K562 (cell line): ENCODE measurements at places on chromosomes 6 and 20. TPM values are rescaled to one million over a fixed set of nuclear protein-coding genes. Genes with fewer than 3 reads are reported as not detected.

DNA sequence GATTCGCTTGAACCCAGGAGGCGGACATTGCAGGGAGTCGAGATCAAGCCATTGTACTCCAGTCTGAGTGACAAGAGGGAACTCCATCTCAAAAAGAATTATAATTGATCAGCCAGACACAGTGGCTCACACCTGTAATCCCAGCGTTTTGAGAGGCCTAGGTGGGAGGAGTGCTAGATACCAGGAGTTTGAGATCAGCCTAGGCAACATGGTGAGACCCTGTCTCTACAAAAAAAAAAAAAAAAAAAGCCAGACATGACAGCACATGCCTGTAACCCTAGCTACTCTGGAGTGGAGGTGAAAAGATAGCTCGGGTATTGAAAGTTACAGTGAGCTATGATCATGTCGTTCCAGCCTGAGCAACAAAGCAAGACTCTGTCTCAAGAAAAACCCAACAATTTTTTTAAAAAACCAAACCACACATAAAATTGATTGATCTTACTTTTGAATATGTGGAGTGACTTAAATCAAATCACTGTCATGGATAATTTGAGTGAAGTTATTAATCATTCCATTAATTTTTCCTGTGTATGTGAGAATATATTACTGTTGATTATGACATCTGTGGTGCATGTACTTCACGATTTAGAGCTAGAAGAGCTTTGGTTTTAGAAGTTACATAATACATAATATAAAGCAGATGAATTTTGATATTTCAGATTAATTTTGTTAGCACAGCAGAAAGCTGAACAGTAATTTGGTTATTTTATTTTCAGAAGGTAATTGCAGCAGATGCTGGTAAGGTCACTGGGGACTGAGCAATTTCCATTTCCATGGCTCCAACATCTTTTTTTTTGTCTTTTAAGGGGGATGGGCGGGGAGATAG, 34.4 kb downstream of the NCOA7 start:
- no peaks in the 10 kb centered on the region for H3K27me3 ChIP-seq
- no peaks in the 10 kb centered on the region for H3K4me1 ChIP-seq
- no peak for DNase-seq
- H3K36me3 ChIP-seq = peaks cover 9% of the 10 kb centered on the region; the same call in 1 of the 3 replicates
- no peak overlapping the region for H3K4me3 ChIP-seq
- no peak overlapping the region for H3K27ac ChIP-seq

DNA sequence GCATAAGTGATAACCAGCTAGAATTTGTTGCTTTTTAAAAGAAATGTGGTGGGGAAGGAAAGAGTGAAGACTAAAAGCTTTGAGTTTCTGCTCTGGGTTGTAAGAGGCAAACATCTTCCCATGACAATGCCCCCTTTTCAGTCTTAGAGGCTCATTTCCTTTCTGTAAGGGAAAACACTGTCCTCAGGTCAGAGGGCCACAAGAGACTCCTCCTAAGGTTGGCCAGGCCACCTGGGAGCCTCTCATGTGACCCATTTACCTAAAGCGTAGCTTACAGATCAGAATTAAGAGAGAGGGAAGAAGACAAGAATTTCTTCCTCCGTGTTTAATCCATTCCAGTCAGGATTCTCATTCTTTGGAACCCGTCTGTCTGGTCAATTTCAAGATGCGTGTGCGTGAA, 220.4 kb upstream of the HEY2 start:
- H3K27me3 ChIP-seq = peaks cover 5% of the 10 kb centered on the region; the same call in 2 of the 3 replicates
- DNase-seq = no peak
- peaks cover 5% of the 10 kb centered on the region; the same call in 1 of the 2 replicates for H3K4me1 ChIP-seq
- H3K27ac ChIP-seq = no peak overlapping the region
- H3K36me3 ChIP-seq = no peaks in the 10 kb centered on the region

DNA sequence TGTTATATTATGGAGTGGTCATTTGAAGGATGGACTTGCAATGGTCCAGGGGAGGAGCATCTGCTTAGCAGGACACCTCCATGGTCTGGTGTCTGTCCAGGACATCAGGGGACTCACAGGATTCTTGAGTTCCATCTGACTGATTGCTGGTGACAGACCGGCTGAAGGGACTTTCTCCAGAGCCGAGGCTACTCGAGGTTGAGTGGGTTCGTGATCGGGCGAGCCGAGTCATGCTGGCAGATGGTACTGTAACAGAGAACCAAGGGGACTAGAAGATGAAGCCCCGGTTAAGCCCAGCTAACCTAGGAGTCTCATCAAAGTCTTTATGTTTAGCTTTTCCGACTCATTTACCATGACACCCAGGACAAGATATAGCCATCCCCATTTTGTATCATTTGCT, 7.5 kb upstream of the SLA2 start:
- no peak overlapping the region for H3K27ac ChIP-seq
- H3K27me3 ChIP-seq = no peaks in the 10 kb centered on the region
- H3K4me1 ChIP-seq = no peaks in the 10 kb centered on the region
- H3K4me3 ChIP-seq = no peak overlapping the region
- DNase-seq = no peak

- no peak for DNase-seq
- H3K4me3 ChIP-seq = no peak overlapping the region
- no peaks in the 10 kb centered on the region for H3K27me3 ChIP-seq
- H3K4me1 ChIP-seq = 0 out of 2 replicates have a peak, but pooled peaks cover 2% of the 10 kb centered on the region
- no peaks in the 10 kb centered on the region for H3K36me3 ChIP-seq
- no peak overlapping the region for H3K27ac ChIP-seq
Measured at GRCh38 chr6:38091613-38092012, 272.1 kb downstream of the ZFAND3 start.

- no peaks in the 10 kb centered on the region for H3K36me3 ChIP-seq
- H3K4me1 ChIP-seq = no peaks in the 10 kb centered on the region
- no peak overlapping the region for H3K27ac ChIP-seq
- peaks cover 9% of the 10 kb centered on the region; the same call in 1 of the 3 replicates for H3K27me3 ChIP-seq
- no peak for DNase-seq
Measured at GRCh38 chr6:22113026-22113766, 183.6 kb downstream of the PRL start.

DNA sequence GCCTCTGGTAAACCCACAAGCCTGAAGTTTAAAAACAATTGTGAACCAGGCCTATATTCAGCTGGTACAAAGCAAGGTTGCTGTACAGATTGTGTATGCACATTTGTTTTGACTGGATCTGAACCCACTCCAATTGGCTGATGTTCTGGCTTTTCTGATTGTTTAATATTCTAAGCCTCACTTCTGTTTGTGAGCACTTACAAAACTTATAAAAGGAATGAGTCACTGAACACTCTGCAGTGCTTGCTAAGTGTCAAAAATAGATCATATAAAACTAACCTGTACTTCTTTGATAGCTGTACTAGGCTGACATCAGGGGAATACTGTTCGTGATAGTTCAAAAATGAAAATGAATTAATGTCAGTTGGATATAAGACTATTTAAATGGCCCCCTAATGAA, 12.1 kb downstream of the COL21A1 start:
- no peak overlapping the region for H3K4me3 ChIP-seq
- no peaks in the 10 kb centered on the region for H3K27me3 ChIP-seq
- DNase-seq = no peak
- no peaks in the 10 kb centered on the region for H3K4me1 ChIP-seq
- no peaks in the 10 kb centered on the region for H3K36me3 ChIP-seq

DNA sequence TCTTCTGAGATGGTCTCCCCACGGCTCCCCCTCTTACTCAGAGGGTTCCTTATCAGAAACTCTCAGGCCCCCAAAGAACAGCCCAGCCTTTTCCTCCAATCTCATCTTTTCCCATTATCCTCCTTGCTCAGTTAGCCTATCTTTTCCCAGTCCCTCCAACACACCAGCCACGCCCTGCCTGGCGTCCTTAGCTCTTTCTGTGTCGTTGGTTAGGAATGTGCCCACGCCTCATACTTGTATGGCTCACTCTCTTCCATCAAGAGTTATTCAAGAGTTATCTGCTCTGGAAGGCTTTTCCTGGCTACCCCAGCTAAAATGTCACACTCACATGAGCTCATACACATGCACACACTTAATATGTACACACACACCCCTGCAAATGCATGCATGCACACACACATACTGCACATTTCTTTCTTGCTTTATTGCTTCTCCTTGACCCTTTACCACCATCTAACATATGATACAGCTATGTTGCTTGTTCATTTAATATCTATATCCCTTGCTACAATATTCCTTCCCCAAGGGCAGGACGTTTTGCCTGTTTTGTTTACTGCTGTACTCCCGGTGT, 37.6 kb downstream of the SLC2A10 start:
- no peak for DNase-seq
- no peaks in the 10 kb centered on the region for H3K4me1 ChIP-seq
- H3K36me3 ChIP-seq = no peaks in the 10 kb centered on the region
- H3K27me3 ChIP-seq = peaks cover 7% of the 10 kb centered on the region
- no peak overlapping the region for H3K27ac ChIP-seq

DNA sequence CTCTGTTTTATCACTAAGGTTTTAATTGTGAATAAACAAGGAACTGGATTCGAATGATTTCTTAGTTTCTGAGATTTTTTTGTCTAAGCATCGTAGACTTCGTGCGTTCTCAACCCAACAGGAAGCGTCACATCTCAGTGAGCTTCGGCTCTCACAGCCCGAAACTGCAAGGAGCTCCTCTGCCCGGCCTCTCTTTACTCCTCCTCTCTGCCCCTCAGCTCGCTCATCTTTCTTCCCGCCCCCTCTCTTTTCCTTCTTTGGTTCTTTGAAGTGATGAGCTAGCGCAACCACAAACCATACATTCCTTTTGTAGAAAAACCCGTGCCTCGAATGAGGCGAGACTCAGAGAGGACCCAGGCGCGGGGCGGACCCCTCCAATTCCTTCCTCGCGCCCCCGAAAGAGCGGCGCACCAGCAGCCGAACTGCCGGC, 480 bp upstream of the NT5E start:
- H3K4me1 ChIP-seq = peaks cover 10% of the 10 kb centered on the region; the same call in 1 of the 2 replicates
- no peak for DNase-seq
- no peak overlapping the region for H3K27ac ChIP-seq
- no peak overlapping the region for H3K4me3 ChIP-seq

DNA sequence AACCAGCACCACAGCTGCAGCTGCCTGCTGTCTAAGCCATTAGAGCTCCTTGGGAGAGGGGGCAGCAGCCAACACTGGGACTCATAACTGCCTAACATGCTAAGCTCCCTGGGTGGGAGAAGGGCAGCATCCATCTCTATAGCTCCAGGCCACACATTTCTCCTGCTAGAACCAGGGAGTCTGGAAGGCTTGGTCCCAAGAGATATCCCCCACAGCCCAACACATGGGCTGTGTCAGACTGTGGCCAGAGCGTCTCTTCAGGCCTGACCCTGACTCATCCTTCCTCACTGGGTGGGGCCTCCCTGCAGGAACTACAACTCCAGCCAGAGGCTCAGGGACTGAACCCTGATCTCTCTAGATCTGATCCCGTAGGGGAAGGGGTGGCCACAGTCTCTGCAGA, 411.1 kb downstream of the HDGFL1 start:
- no peaks in the 10 kb centered on the region for H3K4me1 ChIP-seq
- no peak overlapping the region for H3K4me3 ChIP-seq
- no peaks in the 10 kb centered on the region for H3K27me3 ChIP-seq
- no peaks in the 10 kb centered on the region for H3K36me3 ChIP-seq
- no peak overlapping the region for H3K27ac ChIP-seq

DNA sequence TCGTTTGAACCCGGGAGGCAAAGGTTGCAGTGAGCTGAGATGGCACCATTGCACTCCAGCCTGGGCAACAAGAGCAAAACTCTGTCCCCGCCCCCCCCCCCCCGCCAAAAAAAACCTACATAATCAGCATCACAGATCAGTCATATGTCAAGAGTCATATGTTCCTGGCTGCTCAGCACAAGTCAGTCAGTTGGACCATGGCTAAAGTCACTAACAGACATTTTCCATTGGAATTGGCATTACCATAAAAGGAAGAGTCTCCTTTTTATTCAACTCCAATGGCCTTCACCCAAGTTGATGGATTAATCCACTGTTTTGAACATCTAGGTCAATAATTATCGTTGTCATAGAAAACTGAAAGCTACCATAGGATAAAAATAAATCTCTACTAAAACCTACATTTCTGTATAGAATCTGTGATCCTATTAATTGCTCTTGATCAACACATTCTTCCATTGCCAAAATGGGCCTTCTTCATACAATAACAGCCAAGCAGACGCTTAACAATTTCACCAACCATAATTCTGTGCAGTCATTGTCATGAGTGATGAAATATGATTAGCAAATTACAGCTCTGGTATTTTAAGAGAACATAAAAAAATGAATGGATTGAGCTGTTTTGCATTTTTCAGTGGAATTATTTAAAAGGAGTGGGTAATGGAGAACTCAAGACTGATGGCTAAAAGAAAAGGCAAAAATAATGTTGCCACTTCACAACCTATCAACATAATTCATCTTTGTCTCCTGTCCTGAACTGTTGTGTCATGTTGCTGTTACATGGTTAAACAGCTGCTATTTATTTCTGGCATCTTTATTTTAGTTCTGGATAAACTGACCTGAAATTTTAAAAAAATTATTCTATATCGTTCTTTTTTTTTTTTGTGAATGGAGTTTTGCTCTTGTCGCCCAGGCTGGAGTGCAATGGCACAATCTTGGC, 555.5 kb upstream of the JARID2 start:
- peak overlapping the region; percentile 25; the same call in 1 of the 3 replicates for H3K27ac ChIP-seq
- DNase-seq = no peak
- no peak overlapping the region for H3K4me3 ChIP-seq
- peaks cover under 1% of the 10 kb centered on the region; the same call in 1 of the 2 replicates for H3K4me1 ChIP-seq

GRCh38 chr6:29737707-29738630, 14.7 kb downstream of the HLA-F start:
- no peak overlapping the region for H3K27ac ChIP-seq
- H3K27me3 ChIP-seq = 0 out of 2 replicates have a peak, but pooled peaks cover 4% of the 10 kb centered on the region
- H3K36me3 ChIP-seq = no peaks in the 10 kb centered on the region
- no peak overlapping the region for H3K4me3 ChIP-seq

GRCh38 chr6:168385037-168385759, 55.8 kb upstream of the SMOC2 start:
- peaks cover 49% of the 10 kb centered on the region for H3K27me3 ChIP-seq
- H3K4me3 ChIP-seq = no peak overlapping the region
- H3K27ac ChIP-seq = no peak overlapping the region
- DNase-seq = no peak

DNA sequence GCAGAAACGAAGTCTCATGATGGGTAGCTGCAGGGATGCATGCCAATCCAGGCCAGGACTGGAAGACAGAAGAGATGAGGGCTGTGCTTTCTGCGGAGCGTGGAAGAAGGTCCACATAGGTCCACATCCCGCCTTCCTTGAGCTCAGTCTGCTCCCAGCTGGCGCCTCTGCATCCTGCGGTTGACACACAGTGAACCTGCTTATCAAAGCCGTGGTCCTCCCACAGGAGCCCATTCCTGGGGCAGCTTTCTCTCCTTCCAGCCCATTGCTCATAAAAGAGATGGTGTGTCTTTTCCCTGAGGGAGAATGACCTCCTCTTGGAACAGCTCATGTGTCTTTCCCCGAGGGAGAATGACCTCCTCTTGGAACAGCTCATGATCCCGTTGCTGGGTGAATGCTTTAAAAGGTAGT, 225.4 kb downstream of the CDH4 start:
- no peak overlapping the region for H3K27ac ChIP-seq
- no peaks in the 10 kb centered on the region for H3K4me1 ChIP-seq
- no peaks in the 10 kb centered on the region for H3K36me3 ChIP-seq

- peak overlapping the region; percentile 34; the same call in 2 of the 3 replicates for H3K27ac ChIP-seq
- peak; percentile 64 for DNase-seq
- no peaks in the 10 kb centered on the region for H3K36me3 ChIP-seq
- no peaks in the 10 kb centered on the region for H3K27me3 ChIP-seq
Measured at GRCh38 chr20:50259705-50260478, 69.3 kb downstream of the CEBPB start.

MLIP gene
- total RNA-seq = not detected in 2 replicates

CBFA2T2 gene
- total RNA-seq = 8.6 and 9.7 TPM in 2 replicates

KCNK16 gene
- not detected in 2 replicates for total RNA-seq
